CD4-positive, alpha-beta T cell treated with Interleukin-17A for 4 hours (primary cell): ENCODE measurements at places on chromosomes 16 and 17.

DNA sequence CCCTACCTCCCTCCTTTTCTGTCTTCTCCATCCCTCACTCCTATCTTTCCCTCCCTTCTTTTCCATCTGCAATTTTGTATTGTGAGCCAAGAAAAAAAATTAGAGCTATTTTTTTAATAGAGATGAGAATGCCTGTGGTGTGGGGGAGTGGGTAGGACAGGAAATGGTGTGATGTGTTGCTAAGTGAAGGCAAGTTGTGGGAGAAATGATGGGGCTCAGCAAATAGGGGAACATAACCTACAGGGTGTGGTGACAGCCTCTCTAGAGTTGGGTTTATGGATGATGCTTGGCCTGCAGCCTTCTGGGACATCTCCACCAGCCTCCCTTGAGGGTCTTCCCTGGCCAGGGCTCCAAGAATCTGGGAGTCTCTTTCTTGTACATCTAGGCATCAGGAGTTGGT, 163.1 kb upstream of the CACNG3 start:
- DNase-seq = no peak

- DNase-seq = no peak
Measured at GRCh38 chr17:57588086-57588485, 157.0 kb downstream of the CCDC182 start.

GRCh38 chr17:50839591-50840310, 4.4 kb downstream of the WFIKKN2 start:
- DNase-seq = no peak

- DNase-seq = no peak
Measured at GRCh38 chr16:50244140-50244503, 22.2 kb upstream of the ADCY7 start.

- DNase-seq = peak; percentile 44
Measured at GRCh38 chr17:78769196-78769773, 12.8 kb downstream of the CYTH1 start.

GRCh38 chr16:10390867-10391266, 5.0 kb downstream of the ATF7IP2 start:
- DNase-seq = no peak

GRCh38 chr16:57887711-57888110, 83.2 kb downstream of the CNGB1 start:
- no peak for DNase-seq

- peak; percentile 41 for DNase-seq
Measured at GRCh38 chr17:30379303-30379902, 676 bp downstream of the CPD start.

GRCh38 chr16:17270683-17271109, 200.1 kb downstream of the XYLT1 start:
- DNase-seq = no peak

- no peak for DNase-seq
Measured at GRCh38 chr17:2067048-2067561, 12.2 kb downstream of the HIC1 start.

DNA sequence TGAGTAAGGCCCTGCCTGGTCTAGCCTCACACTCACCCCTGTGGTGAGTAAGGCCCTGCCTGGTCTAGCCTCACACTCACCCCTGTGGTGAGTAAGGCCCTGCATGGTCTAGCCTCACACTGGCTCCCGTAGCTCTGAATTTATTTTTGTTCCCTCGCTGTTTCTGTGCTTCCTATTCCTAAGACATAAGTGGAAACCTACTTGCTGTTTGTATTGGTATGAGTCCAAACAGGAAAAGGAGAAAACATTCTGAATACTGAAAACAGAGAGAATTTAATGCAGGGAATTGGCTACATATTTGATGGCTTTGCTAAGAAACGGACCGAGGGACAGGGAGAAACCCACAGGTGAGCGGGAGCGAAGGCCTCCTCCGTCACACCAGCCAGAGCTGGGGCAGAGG, 267.8 kb downstream of the FOXL1 start:
- no peak for DNase-seq

GRCh38 chr17:50319306-50320004, 26.5 kb upstream of the XYLT2 start:
- DNase-seq = no peak

DNA sequence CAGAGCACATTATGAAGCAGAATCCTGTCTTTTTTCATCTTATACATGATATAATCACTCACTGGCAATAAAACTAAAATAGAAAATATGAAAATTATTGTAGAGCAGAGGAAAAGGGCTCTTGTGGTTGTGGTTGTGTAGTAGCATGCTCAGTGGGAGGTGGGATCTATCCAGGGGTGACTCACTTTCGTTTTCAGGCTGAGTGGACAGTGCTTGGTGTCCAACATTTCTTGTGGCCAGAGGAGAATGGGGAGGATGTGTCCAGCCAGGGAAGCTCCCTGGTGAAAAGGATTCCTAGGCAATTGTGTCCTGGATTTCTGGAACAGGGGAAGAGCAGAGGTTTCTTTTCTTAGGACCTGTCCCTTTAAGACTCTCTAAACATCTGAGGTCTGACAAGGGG, 31.9 kb upstream of the CPHXL start:
- no peak for DNase-seq

GRCh38 chr17:41687828-41688640, 651 bp upstream of the EIF1 start:
- DNase-seq = peak; percentile 79
